Thymus (tissue), 14 donors: ENCODE measurements at places on chromosomes 12 and 14.

DNA sequence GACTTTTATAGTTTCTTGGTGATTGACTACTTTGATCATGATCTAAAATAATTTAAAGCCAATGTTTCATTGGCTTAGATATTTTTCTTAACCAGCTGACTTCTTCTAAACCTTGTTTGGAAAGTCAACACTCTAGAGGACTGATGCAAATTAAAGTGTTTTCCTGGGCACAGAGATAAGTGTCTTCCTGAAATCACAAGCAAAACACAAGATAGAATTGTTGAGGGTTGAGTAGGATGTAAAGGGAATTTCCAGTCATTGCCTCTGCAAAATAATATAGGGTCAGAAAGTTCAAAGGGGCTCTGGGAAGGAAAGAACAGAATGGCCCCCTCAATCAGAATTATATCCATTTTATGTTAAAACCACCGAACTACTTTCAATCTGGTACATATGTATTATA lies 156.3 kb upstream of the LRIG3 start:
- DNase-seq = no peak

DNA sequence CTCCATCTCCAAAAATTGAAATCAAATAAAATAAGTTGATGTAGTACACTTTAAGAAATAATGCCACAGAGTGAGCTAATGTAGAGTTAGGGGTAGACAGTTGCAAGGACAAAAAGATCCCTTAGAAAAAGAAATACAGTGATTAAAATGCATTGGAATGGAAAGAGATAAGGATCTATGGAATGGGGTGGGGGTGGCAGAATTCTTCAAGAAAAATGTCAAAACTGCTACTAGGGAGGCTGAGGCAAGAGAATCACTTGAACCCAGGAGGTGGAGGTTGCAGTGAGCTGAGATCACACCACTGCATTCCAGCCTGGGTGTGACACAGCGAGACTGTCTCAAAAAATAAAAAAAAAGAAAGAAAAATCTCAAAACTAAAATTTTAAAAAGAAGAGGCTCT lies 6.5 kb downstream of the OLR1 start:
- no peak for DNase-seq

DNA sequence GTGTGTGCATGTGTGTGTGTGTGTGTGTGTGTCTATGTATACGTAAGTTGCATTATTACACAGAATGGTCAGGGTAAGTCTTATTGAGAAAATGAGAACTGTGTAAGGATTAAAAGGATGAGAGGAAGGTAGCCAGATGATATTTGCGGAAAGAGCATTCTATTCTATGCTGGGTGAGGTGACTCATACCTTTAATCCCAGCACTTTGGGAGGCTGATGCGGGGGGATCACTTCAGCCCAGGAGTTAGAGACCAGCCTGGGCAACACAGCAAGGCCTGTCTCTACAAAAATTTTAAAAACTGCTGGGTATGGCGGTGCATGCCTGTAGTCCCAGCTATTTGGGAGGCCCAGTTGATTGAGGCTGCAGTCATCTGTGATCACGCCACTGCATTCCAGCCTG lies 103.7 kb downstream of the SLC38A1 start:
- DNase-seq = no peak

GRCh38 chr12:12784911-12785814 lies at the start of gene APOLD1:
TSS of gene APOLD1 (plus strand) at chr12:12785659. CDS start at chr12:12785692, 33 bp downstream.
- no peak for DNase-seq

- DNase-seq = no peak
These were observed 280.6 kb downstream of the NRXN3 start for GRCh38 chr14:78450669-78451318.

GRCh38 chr14:76112889-76113624 lies 38.7 kb upstream of the GPATCH2L start:
- no peak for DNase-seq

DNA sequence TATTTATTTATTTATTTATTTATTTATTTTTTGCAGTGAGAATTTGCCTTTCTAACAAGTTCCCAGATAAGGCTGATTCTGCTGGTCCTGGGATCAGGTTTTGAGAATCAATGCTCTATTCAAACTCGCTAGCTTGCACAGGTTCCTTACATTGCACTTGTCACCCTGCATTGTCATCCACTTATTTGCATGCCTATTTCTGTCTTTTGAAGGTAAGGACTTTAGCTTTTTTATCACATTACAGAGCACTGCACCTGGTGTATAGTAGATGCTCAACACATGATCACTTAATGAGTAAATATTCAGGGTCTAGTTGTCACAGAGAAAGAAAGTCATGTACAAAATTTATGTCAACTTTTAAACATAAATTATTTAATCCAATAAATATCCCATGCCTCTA lies 219.7 kb upstream of the BTG1 start:
- DNase-seq = no peak

DNA sequence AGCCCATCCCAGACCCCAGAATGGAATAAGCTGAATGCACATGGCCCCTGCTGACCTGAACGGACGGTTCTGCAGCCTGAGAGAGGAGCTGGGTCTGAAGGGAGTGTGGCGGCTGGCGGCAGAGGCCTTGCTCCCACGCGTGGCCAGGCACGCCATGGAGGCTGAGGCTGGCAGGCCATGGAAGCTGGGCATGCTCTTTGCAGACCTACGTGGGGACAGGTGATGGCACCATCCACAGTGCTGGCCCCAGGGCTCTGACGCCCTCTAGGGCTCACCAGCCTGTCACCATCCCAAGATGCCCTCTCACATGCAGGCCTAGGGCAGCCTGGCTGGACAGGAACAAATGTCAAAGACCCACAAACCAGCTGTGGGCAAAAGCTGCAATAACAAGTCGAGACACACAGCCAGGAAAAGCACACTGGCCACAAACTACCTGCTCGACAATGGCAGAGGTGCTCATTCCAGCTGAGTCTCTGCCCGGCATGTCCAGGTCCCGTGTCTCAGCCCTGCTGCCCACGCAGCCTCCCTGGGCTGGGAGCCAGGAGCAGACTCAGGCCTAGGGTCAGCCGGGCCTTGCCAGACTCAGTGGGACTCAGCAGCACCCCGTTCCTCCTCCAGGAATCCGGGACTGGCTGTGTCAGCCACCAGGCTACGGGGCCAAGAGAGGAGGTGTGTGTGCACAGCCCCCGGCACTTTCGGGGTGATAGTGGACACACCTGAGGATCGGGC lies 19.7 kb downstream of the BTBD6 start:
- DNase-seq = no peak

GRCh38 chr14:65879248-65880009 lies 466.9 kb downstream of the FUT8 start:
- no peak for DNase-seq

DNA sequence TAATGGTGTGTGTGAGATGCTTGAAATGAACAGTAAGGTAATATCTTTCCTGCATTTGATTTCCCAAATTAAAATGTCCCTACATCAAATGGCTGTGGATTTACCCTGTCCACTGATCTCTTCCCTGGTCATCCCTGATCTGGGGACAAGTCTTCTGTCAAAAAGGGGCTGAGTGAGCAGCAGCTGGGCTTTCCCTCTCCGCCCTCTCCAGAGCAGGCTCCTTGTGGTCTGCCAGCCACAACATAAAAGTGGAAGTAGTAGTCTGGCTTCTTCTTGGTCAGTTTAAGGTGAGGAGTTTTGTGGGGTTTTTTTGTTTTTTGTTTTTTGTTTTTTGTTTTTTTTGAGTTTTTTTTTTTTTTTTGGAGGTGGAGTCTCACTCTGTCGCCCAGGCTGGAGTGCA lies 25.2 kb upstream of the PLXNC1 start:
- no peak for DNase-seq

- DNase-seq = no peak
These were observed 134.6 kb upstream of the EVL start for GRCh38 chr14:99930420-99931274.

DNA sequence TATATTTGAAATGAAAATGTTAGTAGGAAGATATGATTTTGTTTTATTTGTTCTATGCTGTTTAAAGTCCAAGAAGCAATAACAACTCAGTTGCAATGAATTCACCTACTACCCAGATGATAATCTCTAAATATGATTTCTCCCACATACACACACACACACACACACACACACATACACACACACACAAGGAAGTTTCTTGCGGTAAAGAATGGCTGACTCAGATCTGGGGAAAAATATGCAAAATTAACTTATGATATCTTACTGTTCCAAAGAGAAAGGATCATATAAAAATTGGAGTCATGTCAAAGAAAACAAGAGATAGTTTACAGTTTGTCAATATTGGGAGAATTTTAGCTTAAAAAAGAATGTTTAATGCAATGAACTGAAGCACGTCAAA lies 456.7 kb downstream of the SLC16A7 start:
- no peak for DNase-seq

- DNase-seq = peak; percentile 85
These were observed at the start of gene EAPP for GRCh38 chr14:34539407-34540180. TSS of gene EAPP (minus strand) at chr14:34539701. CDS start at chr14:34539628, 73 bp downstream.

GRCh38 chr12:49964849-49965624 lies 3.4 kb downstream of the AQP5 start:
- DNase-seq = no peak

GRCh38 chr12:30794020-30794419 lies 39.3 kb upstream of the CAPRIN2 start:
- DNase-seq = no peak

DNA sequence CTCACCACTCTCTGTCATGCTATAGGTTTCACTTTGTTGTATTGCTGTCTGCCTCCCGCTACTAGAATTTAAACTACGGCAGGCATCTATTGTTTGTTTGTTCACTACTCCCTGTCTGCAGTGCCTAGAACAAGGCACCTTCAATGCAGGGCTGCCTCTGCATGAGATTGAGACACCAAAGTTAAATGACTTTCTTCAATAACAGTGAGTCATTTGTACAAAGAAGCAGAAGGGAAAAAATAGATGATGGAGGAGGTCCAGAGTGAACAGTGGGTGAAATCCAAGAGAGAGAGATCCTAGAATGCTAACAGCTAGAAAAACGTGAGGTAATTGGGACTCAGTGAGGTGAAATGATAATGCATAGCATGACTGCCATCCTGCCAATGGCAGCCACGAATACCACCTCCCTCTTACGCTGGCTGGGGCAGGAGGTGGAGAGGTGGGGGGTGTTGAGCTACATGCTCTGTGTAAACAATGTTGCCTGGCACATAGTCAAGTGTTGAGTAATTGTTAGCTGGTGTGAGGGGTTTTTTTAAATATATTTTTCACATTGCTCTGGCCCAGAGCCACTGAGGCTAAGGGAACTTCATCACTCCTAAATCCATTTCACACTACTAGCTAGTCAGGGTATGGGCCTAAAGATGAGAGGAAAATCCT lies 367.6 kb downstream of the RPS29 start:
- DNase-seq = no peak

GRCh38 chr14:89239023-89239422 lies 178.0 kb downstream of the FOXN3 start:
- DNase-seq = no peak

DNA sequence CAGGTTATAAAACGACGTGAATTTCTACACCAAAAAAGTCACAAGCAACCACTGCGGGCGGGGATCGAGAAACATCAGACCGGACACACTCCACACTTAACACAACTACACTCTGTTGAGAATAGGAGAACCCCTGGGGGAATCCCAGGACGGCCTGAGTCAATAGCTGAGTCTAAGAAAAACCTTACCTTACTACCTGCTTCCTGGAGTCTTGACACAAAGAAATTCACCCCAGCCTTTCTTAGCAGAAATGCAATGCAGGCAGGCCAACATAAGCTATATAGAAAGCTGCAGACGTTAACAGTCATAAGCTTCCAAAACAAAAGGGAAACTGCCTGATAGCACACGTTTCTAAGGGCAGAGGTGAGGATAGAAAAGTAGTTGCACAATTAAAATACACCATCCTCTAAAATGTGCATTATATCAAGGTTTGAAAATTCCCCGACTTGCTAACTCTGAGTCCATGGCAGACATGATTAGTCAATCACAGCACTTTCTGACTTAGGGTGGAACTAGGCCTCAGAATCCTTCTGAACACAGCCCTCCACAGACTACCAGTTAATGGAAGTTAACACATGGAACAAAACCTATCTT lies 68.0 kb downstream of the CCDC88C start:
- no peak for DNase-seq

DNA sequence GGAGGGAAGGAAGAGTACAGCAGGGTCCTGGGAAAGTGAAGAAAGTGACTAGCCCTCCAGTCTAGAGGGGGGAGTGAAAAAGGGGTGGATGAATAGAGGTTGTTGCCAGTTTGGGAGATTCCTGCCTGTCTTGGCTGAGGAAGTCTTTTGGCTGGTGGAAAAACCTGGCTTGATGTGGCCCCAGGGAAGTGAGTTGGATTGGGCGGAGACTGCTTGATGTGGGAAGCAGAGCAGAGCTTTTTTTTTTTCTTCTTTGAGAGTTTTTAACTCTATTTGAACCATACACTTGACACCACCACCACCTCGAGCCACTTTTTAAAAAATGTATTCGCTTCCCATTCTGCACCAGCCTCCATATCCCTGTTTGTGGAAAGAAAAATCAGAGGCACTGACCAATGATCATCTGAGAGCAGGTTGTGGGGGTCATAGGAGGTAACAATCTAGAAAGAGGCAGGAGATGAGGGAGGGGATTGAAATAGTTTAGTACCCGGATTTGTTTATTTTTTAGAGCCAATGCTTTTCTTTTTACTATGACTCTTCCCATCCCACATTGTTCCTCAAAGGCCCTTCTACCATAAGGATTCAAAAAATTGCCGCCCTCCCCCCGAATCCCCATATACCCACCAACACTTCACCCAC lies 690 bp upstream of the DTX3 start:
- DNase-seq = no peak

GRCh38 chr12:47941871-47942613 lies 21.4 kb upstream of the TMEM106C start:
- DNase-seq = no peak

DNA sequence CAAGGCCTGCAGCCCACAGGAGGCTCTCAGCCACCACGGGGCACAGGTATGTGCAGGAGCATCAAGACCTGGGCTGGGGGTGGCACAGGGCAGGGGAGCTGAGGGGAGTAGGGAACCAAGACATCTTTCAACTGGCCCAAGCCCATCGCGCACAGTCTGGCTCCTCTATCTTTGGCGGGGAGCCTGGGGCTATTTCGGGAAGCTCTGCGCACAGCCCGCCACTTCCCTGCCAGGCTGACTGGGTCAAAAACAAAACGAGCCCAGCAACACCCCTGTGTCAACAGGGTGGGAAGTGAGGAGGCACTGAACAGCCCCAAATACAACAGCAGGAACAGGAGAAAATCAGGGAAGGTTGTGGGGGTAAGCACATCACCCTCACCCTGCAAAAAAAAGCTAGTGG lies 83.9 kb downstream of the ARL6IP4 start:
- DNase-seq = no peak
